ENCODE measurements at places on chromosomes 7 and 10. TPM values are rescaled to one million over a fixed set of nuclear protein-coding genes. Genes with fewer than 3 reads are reported as not detected.

The LIPF gene
- total RNA-seq: not detected

The GDF2 gene
- total RNA-seq: not detected

The KIF11 gene
- 5.7 TPM for total RNA-seq

The ADAM22 gene
- 0.47 TPM for total RNA-seq

The TSPAN12 gene
- total RNA-seq: 2.0 TPM

The CYP2C9 gene
- total RNA-seq: not detected

The LIPN gene
- not detected for total RNA-seq

The KCNIP2 gene
- 1.3 TPM for total RNA-seq

The IGF2BP3 gene
- total RNA-seq: 52.6 TPM

The CNPY1 gene
- total RNA-seq: not detected

The AKR1E2 gene
- total RNA-seq: 3.8 TPM

The ZNF488 gene
- total RNA-seq: not detected

The TSPAN33 gene
- total RNA-seq: 0.16 TPM

The AGMO gene
- under 0.01 TPM for total RNA-seq

The WNT8B gene
- total RNA-seq: not detected

The LRRC17 gene
- total RNA-seq: 381 TPM

All from bronchial smooth muscle cell (primary cell).